CD4-positive, alpha-beta T cell treated with Interleukin-10 for 1 hour (primary cell): ENCODE measurements at places on chromosomes 3 and 15.
A peak's percentile ranks its signal among the peaks of the same experiment; 100 is the strongest.

DNA sequence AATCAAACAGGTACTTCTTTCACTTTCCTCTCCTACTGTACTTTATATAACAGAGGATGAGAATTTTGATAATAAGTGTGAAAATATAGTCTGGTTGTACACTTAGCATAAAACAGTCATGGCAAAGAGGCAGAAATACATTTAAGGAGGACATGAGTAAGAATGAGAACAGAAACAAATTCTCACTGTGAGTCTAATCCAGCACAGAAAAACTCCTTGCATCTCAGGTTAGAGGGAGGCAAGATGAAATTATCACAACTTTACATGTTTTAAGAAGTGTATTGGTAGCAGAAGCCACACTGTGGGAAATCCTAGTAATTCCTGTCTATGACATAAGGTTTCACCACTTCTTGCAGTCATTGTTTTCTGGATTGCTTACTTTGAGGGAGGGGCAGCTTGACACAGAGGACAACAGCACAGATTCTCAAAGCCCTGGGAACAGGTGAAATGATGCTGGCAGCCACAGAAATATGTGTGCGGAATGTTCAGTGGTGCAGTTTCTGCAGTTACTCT is 733.6 kb upstream of the GBE1 start:
- DNase-seq, result no peak

DNA sequence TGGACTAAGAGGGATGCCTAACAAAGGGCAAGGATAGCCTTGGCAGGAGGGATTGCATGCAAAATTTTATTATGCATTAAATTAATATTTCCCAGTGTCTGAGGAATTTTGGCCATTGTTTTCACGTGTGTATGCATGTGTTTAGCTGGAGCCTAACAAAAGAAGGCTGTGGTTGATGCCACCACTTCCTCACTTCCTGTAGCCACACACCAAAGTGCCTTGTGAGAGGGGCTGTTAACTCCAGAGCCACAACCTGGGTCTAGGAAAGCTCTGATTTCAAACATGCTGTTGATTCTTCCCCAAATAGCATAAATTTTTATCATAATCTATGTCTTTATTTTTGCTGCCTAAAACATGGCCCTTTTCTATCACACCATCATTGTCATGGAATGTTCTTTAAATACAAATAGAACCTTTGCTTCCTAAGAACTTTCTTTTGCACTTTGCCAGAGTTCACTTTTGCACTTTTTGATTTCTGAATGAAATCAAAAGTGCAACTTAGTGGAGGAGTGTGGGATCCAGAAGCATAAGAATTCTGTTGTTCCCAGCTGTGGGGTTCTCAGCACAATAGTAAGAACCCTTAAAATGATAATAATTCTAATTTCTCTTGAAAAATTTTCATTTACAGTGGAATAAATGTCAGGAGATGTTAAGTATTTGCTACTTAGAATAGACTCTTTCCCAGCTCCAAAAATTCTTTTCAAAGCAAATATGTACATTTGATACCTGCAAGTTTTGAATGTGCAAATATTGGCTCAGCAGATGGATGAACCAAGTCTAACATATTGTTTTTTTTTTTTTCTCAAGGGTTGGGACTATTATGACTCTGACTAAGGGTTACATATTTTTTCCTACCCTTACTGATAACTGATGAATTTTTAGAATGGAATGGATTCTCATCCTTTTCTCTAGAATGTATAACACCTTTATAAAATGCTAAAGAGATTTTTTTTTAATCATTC is 35.6 kb upstream of the SPTSSB start:
- DNase-seq, result peak; percentile 27

GRCh38 chr3:174862101-174862500 is 3.0 kb downstream of the NAALADL2 start:
- DNase-seq, result no peak

GRCh38 chr3:98705212-98705611 is 57.9 kb upstream of the ST3GAL6 start:
- DNase-seq, result no peak

- DNase-seq, result no peak
These were observed 21.7 kb downstream of the EEFSEC start for GRCh38 chr3:128174675-128175590.

- no peak for DNase-seq
These were observed 67.5 kb upstream of the PRR23C start for GRCh38 chr3:139112230-139112558.

GRCh38 chr3:102290241-102290640 is 144.6 kb upstream of the ZPLD1 start:
- DNase-seq, result no peak

GRCh38 chr15:49521802-49522201 is 98.8 kb downstream of the FGF7 start:
- DNase-seq, result no peak

DNA sequence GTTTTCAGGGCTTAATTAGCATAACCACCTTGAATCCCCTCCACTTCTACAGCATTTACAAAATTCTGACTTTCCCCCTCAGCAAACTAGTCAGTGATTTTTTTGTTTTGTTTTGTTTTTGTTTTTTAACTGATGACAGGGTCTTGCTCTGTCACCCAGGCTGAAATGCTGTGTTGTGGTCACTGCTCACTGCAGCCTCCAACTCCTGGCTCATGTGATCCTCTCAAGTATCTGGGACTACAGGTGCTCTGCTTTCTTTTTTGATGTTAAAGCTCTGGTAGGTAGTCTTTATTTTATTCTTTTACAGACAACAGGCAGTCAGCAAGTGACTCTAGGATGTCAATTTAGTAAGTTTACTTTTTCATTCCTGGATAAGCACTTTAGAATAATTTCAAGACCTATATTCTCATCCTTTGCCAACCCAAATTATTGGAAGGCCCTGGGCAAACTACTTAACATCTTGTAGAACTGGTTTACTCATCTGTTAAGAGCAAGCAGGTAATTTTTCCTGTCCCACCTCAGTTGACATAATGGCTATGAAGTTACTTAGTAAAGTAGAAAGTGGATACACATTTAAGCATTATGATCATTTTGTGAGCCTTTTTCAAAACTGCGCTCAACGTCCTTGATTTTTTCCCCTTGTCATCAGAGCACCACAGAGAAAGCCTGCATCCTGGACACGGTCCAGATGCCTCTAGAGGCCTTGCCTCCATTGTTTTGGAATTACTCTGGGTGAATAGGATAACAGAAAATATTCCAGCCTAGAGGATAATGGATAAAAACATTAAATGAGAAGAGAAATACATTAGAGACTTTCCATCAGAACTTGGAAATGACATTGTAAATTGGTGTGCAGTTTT is 69.9 kb upstream of the NDUFB4 start:
- DNase-seq, result no peak
